ENCODE measurements at places on chromosomes 11 and 22. TPM values are rescaled to one million over a fixed set of nuclear protein-coding genes. Genes with fewer than 3 reads are reported as not detected.

- no peak for DNase-seq
- H3K4me1 ChIP-seq = no peaks in the 10 kb centered on the region
Observed at GRCh38 chr22:22857607-22858558, 29.7 kb upstream of the IGLL5 start.

DNA sequence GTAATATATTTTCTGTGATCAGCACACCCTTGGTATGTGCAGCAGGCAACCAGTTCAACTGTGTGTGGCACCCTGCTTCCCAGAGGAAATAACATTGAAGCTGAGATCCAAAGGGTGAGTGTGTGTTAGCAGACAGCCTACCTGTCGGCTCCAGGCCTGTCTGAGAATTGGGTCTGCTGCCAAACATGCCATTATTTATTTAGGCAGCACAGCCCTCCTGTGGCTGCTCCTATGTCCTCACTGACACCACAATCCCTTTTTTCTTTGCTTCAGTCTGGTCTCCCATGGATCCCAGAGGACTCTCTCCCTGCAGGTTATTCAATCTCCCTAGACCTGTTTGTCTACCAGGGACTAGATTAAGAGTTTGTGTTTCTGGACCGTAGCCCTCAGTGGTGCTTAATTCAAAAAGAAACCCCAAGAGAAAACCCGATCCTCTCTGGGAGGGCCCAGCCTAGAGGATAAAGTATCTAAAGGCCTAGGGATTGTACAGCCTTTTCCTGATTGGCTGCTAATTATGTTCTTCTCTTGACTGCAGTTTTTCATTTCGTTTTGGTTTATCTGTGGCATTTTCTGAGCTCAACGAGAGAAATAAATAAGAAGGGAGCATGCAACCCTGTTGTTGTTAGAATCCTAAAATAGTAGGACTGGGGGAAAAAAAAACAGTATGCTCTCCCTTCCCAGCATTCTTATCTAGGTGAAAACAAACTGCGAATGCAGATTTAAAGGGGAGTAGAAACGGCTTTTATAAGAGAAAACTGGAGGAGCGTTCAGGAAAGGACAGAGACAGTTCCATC is 24.1 kb downstream of the KCNE3 start:
- H3K27ac ChIP-seq = no peak overlapping the region
- no peaks in the 10 kb centered on the region for H3K36me3 ChIP-seq
- no peak for DNase-seq
- no peaks in the 10 kb centered on the region for H3K4me1 ChIP-seq

GRCh38 chr11:11441091-11441490 is 88.0 kb upstream of the CSNK2A3 start:
- no peak for DNase-seq
- no peaks in the 10 kb centered on the region for H3K36me3 ChIP-seq

MIEF1 gene
- total RNA-seq = 59.9 TPM

KIRREL3 gene
- total RNA-seq = not detected

PDGFB gene
- 3.0 TPM for total RNA-seq

CTSW gene
- 40.9 TPM for total RNA-seq

STX3 gene
- total RNA-seq = 6.7 TPM

MS4A6E gene
- total RNA-seq = not detected

OR52I1 gene
- not detected for total RNA-seq

Data from CD8-positive, alpha-beta memory T cell (primary cell).